ENCODE measurements at places on chromosomes 3 and 15.

DNA sequence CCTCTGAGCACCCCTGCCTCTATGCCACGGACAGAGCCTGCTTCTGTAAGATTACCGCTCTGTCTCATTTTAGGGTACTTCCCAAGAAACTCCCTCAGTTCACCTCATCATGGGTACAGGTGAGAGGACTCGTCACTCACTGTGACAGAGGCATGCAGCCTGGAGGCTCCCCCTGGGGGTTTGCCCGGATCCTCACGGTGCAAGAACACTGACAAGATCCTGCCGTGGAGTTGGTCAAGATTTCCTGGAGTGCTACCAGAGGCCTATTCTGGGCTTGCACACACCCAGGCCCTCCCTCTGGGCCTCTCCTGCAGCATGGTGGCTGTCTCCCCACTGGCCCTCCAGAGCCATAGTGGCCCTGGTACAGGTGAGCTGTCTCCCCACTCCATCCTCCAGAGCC is 103.1 kb upstream of the TNIK start:
- no peak for DNase-seq

DNA sequence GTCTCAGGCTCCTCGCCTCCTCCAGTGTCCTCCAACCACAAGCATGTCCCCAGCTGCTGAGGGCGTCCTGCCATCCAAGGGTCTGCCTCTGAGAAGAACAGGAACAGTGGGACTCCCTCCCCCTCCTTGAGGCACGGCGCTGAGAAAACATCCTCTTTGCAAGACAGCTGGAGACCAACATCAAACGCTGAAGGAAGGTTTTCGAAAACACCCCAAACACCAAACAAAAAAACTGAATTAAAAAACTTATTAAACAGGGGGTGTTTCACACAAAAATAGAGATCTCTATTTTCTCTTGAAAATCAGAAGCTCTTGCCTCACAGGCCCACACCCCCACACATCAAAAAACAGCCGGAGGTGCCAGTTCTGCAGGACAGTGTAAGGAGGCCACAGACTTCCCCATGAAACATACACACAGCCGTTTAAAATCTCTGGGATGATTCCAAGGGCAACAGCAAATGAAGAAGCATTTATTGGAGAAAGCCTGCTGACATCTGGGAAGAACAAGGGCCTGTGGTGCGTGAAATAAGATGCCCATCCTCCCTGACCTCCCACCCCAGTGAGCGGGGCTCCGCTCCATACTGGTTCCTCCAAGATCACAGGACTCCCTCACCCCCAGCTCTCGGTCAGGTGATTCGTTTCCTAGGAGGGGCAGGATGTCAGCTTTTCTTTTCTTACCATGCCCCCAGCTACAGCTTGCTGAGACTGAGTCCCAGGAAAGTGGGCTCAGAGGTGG is 71.3 kb downstream of the NUP210 start:
- DNase-seq = no peak

DNA sequence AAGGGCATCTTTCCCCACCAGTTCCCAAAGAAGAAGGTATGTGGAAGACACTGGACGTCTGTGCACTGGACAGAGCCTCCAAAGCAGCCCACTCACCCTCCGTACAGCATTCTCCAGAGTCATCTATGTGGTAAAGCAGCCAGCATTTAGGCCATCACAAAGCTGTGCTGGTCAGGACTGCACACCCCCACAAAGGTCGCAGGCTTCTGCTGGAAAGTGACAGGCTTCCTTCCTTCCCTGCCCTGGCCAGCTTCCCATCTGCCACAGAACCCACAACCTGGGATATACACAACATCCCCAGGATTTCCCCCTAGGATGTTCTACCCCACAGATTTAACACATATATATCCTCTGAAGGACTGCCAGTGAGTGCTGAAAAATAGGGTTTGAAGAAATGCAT is 64.6 kb upstream of the GALNT15 start:
- no peak for DNase-seq

DNA sequence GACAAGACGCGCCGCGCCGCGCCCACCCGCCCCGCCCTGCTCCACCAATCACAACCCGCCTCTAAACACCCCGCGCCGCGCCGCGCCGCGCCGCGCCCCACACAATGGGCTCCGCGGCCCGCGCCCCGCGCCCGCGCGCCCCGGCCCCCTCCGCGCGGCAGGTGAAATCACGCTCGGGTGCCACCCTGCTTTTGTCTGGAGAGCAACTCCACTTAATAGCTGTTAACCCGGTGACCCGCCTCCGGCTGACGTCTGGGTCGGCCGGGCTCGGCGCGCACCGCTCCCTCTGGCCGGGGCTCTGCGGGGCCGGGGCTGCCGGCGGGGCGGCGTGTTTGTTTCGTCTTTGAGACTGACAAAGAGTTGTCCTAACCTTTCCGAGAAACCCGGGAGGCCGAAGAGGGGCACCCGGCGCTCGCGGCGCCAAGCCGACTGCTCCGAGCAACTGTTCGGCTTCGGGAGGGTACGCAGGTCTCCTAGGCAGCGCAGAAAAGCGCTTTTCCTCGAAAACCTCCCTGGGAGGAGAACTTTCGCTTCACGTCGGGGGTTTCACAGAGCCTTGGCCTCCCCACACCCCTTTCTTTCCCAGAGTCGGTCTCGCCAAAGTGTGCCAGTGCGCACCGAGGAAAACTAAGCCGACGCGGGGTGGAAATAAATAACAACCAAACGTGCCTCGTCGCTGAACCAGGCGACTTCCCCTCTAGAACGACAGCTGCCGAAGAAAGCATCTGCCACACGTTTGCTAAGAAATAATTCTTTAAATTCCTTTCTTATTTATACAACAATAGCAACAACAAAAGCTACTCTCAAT is 518.4 kb downstream of the FOXP1 start:
- DNase-seq = no peak

DNA sequence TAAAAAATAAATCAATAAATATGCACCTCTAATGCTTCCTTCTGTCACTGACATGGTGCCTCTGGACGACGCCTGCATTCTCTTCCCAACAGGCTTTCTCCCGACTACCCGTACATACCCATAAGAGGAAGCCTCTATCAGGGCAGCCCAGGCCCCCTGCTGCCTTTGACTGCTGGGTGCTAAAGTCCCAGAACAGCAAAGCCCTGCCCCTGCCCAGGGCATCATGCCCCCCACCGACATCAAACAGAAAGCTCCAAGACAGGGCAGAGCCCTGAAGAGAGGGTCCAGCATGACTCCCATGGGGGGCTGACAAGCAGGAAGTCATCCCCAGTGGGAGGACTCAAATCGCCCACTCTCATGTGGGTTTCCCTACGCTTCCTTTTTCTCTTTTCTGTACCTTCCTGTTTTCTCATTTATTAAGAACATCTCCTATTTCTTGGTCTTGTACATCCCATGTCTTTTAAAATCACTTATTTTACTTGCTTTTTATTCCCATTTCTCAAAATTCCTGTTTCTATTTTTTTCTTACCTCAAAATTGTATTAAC is 23.4 kb downstream of the XPC start:
- no peak for DNase-seq

DNA sequence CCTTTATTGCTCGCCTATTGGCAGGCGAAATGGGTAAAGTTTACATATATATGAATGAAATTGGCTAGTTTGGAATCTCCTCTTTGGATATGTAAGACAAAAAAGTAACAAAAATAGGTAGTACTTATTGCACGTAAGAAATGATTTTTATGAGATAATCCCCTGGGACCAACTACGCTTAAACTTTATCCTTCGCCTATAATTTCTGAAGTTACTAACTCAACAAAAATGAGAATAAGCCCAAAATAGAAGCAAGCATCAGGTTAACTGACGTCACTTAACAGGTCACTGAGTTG is 438 bp upstream of the SLC49A4 start:
- no peak for DNase-seq

GRCh38 chr3:8529738-8530525 is 28.3 kb downstream of the LMCD1 start:
- no peak for DNase-seq

- no peak for DNase-seq
Observed at GRCh38 chr3:94303266-94303665, 240.4 kb downstream of the NSUN3 start.

GRCh38 chr3:11523572-11524101 is 120.1 kb downstream of the VGLL4 start:
- no peak for DNase-seq

GRCh38 chr3:124786511-124787241 is 56.4 kb downstream of the UMPS start:
- DNase-seq = no peak

GRCh38 chr15:69763831-69764230 is 311.2 kb downstream of the RPLP1 start:
- no peak for DNase-seq

DNA sequence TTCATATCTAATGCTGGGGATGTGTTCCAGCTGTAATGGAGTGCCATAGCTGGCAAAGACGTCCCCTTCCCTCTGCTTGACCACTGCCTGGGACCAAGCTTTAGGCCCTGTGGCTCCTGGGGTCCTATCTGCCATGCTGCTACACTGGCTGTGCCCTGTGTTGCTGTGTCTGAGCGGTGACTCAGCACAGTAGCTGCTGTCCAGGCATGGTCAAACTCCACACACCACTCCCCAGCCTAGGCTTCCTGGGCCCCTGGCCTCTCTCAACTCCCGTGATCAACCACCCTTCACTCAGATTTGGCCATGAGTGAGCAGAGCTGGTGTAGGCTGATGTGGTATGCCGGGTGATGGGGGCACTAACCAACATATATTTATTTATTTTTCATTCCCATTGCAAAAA is 27.0 kb downstream of the EPHB1 start:
- DNase-seq = no peak

- DNase-seq = no peak
Observed at GRCh38 chr15:73168487-73168886, 116.2 kb downstream of the NEO1 start.

DNA sequence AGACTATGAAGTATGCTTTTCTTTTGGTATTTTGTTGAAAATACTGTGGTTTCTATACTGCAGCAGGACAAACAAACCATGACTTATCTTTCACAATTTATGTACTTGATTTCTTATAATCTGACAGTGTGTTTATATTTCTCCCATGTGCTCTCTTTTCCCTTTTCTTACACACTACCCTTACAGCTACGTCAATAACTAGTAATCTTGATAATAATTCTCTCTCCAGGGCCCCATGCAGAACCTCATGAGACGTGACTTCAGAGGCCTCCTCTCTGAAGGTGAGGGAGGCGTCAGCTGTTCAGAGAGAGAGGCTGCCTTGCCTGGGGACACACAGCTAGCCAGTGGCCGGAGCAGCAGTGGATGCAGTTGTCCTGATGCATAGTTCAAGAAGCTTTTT is 35.9 kb downstream of the KY start:
- DNase-seq = no peak

GRCh38 chr3:186605561-186606545 is 7.0 kb upstream of the AHSG start:
- DNase-seq = no peak

GRCh38 chr15:74775894-74776293 is 6.0 kb upstream of the CSK start:
- DNase-seq = no peak

DNA sequence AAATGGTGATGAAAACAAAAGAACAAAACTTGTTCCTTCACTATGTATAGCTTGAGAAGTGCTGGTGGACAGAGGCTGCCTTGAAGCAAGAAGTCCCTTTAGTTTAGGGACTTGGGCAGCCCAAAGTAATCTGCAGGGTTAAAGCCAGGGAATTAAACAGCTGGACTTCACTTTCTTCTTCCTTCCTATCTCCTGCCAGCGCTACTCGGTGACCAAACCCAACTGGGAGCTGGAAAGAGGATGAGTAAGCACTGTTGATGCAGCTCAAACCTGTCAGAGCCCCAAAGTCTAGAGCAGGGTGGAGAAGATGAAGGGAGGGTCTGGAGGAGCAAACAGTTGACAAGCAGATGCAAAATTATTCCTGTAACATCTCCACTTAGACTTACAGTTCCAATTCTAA is 73.1 kb upstream of the FBN1 start:
- no peak for DNase-seq

- DNase-seq = no peak
Observed at GRCh38 chr3:157125101-157125500, 34.8 kb downstream of the CCNL1 start.

GRCh38 chr3:134163096-134163495 is 87.6 kb downstream of the RYK start:
- no peak for DNase-seq

DNA sequence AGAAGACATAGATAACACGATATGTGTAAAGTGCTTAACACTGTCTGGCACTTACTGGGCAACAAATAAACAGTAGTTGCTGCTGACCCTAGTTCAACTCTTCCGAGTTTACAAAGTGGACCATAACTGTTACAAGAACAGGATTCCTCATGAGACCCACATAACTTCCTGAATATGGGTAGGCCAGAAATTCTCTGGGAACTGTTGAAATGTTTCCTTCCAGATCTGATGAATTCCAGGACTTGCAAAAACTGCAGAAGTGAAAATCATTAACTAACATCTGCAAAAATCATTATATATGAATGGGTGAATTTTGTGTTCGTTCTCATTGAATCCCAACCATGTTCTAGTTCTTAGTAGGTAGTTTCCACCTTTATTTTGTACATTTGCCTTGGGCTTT is 181.7 kb upstream of the MME start:
- DNase-seq = no peak

DNA sequence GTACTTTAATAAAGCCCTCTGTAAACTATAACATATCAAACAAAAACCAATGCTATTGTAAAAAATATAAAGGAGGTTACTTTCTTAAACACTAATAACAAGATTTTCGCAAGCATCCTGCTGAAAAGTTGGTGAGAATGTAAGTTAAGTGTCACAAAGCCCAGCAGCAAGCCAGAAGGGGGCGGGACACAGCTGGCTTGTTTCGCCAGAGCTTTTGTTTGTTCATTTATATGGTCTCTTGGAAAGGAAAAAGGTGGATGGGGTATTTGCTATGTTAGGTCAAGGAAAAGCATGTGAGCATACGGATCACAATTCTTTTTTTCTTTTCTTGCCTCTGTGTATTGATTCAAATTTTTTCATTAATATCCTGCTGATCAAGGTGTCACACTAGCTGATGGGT is 59.9 kb downstream of the HACD2 start:
- DNase-seq = no peak

DNA sequence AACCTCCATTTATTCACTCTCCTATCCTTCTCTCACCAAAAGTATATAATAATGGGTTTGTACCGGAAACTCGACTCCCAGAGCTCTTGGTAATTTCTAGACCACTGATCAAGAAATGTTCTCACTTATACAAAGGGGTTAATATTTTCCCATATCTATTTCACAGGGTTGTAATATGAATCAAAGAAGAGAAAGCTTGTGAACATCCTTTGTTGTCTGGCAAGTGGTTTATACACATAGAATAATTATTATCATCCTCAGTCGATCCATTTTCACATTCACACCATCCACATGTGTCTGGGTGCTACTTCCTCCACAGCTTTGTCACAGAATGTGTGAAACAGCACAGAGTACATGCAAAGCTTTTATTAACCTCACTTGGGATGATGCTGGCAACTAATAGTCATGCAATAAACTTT is 29.9 kb upstream of the STT3B start:
- no peak for DNase-seq

All from right renal cortex interstitium (tissue), 3 donors.